Skin of body (tissue), 3 donors: ENCODE measurements at places on chromosomes 2 and 18. TPM values are rescaled to one million over a fixed set of nuclear protein-coding genes. Genes with fewer than 3 reads are reported as not detected.

- DNase-seq, result no peak
Measured at GRCh38 chr18:72140007-72140406, 404.1 kb downstream of the CBLN2 start.

The GALR1 gene
- 2.1 TPM for total RNA-seq

DNA sequence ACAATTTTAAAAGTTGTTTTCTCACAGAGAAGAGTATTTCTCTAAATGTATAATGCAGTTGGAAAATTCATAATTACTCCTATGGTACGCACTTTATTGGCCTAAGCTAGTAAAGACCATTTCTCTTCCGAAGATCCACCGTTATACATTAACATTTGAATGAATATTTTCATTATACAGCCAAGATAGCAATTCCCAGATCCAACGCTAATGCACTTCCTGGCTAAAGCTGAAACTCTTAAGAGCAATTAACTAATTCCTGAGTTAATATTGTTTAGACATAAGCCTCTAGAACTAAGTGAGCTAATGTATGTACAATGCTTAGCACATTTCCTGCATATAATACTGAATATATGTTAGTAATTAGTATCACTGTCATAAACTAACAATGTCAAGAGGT is 56.2 kb downstream of the PDK1 start:
- peak; percentile 36 for DNase-seq

DNA sequence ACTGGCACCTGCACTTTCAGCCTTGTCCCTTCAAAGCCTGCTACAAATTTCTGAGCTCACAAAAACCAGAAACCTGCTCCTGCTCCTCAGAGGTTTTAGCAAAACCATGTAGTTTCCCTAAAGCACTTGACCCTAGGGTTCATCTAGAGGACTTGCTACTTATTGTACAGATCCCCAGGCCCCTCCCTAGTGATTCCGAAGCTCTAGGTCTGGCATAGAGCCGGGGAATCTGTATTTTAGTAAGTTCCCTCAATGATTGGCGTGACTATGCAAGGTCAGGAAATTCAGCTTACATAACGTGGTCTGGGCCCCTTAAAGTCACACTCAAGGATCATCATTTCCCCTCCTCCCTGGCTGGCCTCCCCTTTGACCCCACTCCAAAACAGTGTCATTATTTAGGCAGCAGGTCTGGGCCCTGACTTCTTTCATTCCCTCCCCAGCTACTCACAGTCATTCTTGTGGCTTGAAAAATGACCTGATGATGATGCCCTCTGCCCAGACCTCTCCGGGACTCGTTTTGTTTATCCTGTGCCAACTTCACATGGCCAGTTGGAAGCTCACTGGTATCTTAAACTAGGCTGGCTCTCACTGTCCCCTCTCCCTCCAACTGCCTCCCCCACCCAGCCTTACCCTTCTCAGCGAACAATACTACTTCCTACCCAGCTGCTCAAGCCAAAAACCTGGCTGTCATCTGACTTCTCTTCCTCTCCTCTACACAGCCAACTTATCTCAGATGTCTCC is 36.0 kb downstream of the WDFY1 start:
- DNase-seq, result no peak

DNA sequence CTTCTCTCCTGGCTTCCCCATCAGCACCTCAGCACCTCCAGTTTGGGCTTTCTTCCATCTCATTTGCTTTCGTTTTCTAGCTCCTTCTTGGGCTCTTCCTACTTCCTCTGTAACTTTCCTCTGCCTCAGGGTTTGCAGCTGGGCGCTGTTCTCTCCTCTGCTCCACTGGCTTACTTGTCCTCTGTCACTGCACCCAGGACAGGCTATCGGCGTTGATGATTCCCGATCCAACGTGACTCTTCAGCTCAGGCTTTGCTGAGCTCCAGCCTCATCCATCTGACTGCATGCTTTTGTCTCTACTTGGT is 362.4 kb downstream of the CYRIA start:
- no peak for DNase-seq

GRCh38 chr2:181540421-181540820 is 83.2 kb downstream of the ITGA4 start:
- no peak for DNase-seq

The GNLY gene
- not detected for total RNA-seq

- no peak for DNase-seq
Measured at GRCh38 chr2:146572598-146572997, 1272.2 kb upstream of the ACVR2A start.

- peak; percentile 34 for DNase-seq
Measured at GRCh38 chr18:45974088-45974536, 7.0 kb upstream of the EPG5 start.

DNA sequence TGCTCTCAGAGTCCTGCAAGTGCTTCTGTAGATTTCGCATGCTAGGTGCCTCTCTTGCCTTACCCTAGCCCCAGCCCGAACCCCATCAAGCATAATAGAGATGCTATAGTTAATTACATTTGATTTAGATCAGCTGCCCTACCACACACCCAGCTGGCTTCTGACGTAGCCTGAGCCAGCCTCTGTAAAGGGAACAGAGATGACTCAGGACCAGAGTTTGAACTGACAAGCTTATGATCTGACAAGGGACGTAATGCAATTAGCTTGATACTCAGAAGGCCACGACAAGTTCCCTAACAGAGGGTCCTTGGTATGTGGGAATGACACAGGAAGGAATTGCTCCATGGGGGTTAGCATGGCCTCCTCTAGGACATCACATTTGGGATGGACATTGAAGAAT is 126.6 kb downstream of the LRATD1 start:
- no peak for DNase-seq

DNA sequence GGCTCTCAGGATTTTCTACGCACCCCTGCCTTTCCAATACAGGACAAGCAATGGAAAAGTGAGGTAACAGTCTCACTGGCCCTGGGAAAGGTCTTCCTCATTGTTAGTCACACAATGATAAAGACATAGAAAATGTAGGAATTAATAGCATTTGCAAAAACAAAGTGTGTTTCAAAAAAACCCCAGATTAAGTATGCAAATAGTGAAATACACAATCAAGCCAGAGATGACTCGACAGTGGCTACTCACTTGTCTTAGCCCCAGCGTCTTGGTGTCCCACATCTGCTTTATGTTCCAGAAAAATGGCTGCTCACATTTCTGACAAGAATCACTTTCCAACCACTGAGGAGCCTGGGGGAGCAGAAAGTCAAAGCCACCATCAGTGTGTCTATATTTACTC is 47.0 kb upstream of the AP1S3 start:
- no peak for DNase-seq

GRCh38 chr18:56003720-56004088 is 415.7 kb upstream of the TCF4 start:
- DNase-seq, result peak; percentile 20

GRCh38 chr2:13474538-13474937 is 757.8 kb downstream of the TRIB2 start:
- DNase-seq, result no peak

GRCh38 chr2:101803945-101804696 is 106.6 kb downstream of the MAP4K4 start:
- DNase-seq, result no peak

- DNase-seq, result no peak
Measured at GRCh38 chr2:160613466-160614153, 120.0 kb upstream of the RBMS1 start.

GRCh38 chr2:42127425-42128424 is 41.4 kb upstream of the EML4 start:
- DNase-seq, result no peak

DNA sequence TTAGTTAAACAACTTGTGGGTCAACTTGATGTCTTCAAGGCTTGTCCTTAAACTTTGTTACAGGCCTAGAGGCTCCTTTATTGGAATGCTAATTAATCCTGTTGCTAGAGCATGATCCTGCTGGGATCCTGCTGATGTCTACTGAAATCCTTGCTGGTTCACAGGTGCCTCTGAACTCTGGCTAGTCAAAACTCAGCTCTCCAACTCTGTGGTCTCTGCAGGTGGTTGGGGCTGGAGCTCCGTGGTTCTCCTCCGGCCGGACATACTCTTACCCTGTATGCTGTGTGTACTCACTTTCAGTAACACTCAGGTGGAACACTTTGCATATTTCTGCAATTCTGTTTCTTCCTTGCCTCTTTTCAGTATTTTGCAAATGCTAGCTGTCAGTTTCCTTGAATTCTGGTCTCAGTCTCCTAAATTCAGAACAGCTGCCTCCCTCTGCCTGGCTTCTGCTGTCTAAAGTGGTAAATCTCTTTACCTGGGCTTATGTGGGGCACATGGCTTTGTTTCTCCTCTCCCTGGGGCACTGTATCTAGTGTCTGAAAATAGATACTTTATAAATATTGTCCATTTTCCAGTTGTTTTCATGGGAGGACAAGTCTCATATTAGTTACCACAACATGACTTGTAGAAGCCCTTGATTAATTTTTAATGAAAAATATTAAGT is 113.0 kb downstream of the ATP9B start:
- DNase-seq, result no peak

The CAPN14 gene
- total RNA-seq, result 0.49 TPM

The TNFRSF11A gene
- total RNA-seq, result 3.0 TPM

DNA sequence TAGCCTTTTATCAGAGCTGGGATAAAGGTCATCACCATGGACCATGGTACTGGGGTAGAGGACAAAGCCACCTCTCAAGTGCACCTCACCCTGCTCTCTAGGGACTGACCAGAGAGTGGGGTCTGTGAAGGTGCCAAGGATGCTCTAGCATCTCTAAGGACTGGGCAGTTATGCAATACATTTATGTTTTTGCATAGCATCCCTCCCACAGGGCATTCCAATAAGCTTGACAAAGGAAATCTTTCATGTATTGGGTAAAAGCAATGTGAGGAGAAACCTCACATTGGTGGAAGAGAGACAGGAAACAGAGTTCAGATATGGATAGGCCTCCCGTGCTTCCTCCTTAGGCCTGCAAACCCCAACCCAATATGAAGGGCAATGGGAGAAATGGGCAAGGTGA is 31.6 kb downstream of the STK39 start:
- no peak for DNase-seq

- DNase-seq, result peak; percentile 38
Measured at GRCh38 chr2:73386342-73386868, 769 bp downstream of the ALMS1 start.

DNA sequence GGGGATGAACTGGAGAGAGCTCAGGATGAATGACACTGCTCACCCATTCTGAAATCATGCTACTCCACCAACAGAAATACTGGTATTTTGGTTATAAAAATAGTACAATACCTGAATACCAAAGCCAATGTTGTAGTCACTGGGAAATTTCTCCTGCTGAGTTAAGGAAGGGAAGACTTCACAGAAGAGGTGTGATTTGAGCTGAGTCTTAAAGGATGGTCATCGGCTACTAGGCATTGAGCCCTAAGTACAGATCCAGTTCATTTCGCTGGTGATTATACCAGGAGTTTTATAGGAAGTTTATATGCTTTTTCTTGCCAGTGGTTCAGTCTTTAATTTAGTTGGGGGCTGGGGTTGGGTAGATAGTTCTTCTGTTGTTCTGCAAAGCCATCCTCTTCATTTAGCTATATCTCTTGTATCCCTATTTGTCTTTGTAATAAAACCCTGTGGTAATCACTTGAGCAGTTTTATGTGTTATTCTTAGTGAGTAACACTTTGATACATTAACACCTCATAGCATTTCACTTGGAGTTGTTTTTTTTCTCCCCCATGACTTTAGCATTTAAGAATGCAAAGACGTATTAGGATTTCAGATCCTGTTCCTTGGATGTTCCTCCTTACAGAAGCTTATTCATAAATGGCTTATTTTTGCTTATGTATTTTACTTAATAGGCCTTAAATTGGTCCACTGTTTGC is 239.9 kb upstream of the FOSL2 start:
- DNase-seq, result no peak

The EVX2 gene
- not detected for total RNA-seq

The LAMA3 gene
- 60.6 TPM for total RNA-seq

The IL36B gene
- 0.20 TPM for total RNA-seq

The DNAH7 gene
- total RNA-seq, result 2.0 TPM

GRCh38 chr2:201008296-201008829 is 44.9 kb upstream of the ORC2 start:
- DNase-seq, result no peak

DNA sequence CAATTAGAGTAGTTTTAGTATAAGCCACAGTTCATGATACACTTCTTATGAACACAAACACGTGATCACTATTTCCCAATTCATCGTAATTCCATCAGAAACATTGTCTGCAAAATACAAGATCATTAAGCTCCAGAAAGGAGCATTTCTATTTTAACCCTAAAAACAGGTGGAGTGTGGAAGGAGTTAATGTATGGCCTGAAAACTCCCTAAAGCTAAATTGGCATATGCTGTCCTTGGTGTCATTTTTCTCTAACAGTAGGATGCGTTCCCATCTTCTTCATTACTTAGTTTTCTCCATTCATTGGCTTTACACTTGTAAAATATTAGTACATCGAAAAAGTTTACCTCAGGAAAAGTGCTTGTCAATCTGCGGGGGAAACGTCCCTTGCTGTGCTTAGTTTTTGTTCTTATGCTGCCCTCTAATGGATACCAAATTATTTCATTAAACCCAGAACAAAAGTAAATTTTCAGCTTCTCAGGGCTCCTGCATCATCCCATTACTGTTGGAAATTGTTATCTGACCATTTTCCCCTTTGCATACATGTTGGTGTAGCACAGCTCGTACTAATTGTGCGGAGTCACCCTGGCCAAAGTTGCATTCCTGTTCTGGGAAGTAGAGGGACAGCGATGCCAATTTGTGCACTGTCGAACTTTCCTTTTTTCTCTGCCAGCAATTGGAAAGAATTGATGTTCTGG is 153.4 kb downstream of the GPD2 start:
- DNase-seq, result peak; percentile 61

GRCh38 chr2:60549928-60550177 is 3.6 kb downstream of the BCL11A start:
- no peak for DNase-seq

The DUSP19 gene
- 4.4 TPM for total RNA-seq

The GAREM2 gene
- total RNA-seq, result 2.5 TPM

DNA sequence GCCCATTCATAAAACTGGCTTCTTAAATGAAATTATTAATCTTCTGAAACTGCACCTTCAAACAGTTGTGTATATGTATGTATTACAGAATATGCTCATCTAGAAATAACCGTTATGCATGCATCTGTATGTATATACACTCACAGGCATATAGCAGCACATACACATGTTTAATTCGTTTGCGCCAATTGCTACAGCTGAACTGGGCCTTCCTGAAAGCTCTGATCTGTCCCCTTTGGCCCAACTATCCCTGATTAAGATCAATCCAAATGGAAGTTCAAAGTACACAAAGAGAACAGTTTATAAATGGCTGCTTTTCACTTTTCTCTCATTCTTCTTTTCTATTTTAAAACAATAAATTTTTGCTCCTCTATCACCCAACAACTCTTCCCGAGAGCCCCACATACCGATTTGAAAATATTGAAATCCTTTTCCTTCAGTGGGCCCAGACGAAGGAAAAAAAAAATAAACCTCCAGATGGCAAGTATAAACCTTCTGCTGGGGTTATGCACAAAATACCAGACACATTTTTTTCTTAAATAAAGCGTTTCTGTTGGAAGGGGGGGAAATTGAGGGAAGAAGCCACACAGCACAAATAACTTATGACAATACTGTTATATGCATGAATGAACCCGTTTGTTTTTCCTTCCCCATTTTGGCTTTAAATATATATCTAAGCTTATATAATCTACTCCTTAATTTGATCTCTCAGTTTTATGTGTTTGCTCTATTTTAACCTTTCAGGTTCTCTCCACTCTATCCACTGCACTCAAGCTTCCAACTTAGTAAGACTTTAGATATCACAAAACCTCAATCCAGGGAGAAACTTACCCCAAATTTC is 267.3 kb downstream of the TCF4 start:
- peak; percentile 72 for DNase-seq

The VSNL1 gene
- 21.9 TPM for total RNA-seq
